Activated CD4-positive, alpha-beta memory T cell treated with anti-CD3 and anti-CD28 coated beads for 36 hours (primary cell): ENCODE measurements at places on chromosomes 13 and 19. TPM values are rescaled to one million over a fixed set of nuclear protein-coding genes. Genes with fewer than 3 reads are reported as not detected.

- no peak for DNase-seq
Measured at GRCh38 chr13:32736648-32737047, 150.4 kb downstream of the PDS5B start.

DNA sequence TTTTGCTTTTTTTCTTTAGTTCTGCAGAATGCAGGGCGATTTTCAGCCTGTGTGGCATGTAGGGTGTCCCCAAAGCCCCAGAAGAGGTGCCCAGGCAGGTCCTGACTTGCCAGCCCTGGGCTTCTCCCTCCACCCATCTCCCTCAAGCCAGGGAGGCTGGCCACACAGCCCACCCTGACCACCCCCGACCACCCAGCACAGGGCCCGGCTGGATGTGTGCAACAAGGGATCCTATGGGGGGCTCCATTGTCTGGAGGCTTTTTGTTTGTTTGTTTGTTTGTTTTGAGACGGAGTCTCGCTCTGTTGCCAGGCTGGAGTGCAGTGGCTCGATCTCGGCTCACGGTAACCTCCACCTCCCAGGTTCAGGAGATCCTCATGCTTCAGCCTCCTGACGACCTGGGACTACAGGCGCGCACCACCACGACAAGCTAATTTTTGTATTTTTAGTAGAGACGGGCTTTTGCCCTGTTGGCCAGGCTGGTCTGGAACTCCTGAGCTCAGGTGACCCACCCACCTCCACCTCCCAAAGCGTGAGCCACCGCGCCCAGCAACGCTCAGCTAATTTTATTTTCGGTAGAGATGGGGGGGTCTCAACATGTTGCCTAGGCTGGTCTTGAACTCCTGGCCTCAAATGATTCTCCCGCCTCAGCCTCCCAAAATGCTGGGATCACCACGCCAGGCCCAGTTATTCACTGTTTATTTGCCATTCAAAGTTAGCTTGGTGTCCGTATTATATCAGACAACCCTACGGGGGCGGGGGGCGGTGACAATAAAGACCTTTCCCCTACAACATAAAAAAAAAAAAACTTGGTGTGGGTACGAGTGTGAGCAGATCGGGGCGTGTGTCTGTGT is 7.8 kb upstream of the MKNK2 start:
- no peak for DNase-seq

- no peak for DNase-seq
Measured at GRCh38 chr19:28961772-28962500, 251.0 kb downstream of the UQCRFS1 start.

GRCh38 chr13:45055198-45055901 is 65.0 kb upstream of the GTF2F2 start:
- peak; percentile 82 for DNase-seq

- DNase-seq, result no peak
Measured at GRCh38 chr13:32905864-32906180, 110.4 kb upstream of the KL start.

SPACA4 gene
- not detected for total RNA-seq

SLC7A9 gene
- not detected for total RNA-seq

PSG1 gene
- not detected for total RNA-seq
